ENCODE measurements at places on chromosomes 4 and X. TPM values are rescaled to one million over a fixed set of nuclear protein-coding genes. Genes with fewer than 3 reads are reported as not detected.

Gene NSG1
- 14.2 TPM for total RNA-seq

Gene GUCY1B1
- not detected for total RNA-seq

Gene ANKRD50
- 0.11 TPM for total RNA-seq

Gene MAGEA9B
- not detected for total RNA-seq

Gene ARHGAP36
- total RNA-seq = not detected

Gene KLHL8
- 8.2 TPM for total RNA-seq

DNA sequence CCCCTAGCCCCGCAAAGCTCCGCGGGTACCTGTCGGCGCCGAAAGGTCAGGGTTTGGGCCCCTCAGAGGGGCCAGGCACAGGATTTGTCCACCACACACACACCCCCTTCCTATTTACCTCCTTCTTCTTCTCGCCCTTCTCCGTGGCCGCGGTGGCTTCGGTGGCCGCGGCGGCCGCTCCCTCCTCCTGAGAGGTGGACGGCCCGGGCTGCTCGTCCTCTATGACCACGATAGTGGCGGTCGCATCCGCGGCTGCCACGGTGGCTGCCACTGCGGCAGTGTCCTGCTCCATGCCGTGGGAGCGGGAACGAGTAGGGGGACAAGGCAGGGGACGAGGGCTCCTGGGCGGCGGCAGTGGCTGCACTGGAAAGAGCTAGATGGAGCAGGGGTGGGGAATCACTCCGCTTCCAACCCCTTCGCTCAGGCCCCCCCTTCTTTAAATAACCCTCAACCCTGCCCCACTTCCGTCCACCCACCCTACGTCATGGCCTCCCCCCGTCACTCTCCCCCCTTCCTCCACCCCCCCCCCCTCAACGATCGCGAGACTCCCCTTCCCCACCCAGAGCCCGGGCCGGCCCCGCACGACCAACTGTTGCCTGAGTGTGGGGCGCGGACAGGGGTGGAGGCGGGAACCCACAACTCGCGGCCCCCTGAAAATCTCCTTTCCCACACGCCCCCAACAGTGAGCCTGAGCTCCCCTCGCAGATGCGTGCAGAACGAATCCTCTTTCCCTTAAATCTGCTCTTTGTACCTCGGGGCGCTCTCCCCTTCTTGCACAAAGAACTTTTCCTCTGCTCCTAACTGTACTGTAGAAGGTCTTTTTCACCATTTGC lies at the start of gene SMARCA1:
SMARCA1 (minus strand) TSS at position 412 of the 833 bp plus-strand sequence; CDS start at position 292, 120 bp downstream.
- DNase-seq = no peak

- DNase-seq = no peak
Observed at GRCh38 chr4:12260453-12260852, 831.8 kb upstream of the HS3ST1 start.

- DNase-seq = no peak
Observed at GRCh38 chr4:8097721-8098345, 60.8 kb downstream of the ABLIM2 start.

- no peak for DNase-seq
Observed at GRCh38 chrX:40374486-40374885, 206.3 kb upstream of the ATP6AP2 start.

DNA sequence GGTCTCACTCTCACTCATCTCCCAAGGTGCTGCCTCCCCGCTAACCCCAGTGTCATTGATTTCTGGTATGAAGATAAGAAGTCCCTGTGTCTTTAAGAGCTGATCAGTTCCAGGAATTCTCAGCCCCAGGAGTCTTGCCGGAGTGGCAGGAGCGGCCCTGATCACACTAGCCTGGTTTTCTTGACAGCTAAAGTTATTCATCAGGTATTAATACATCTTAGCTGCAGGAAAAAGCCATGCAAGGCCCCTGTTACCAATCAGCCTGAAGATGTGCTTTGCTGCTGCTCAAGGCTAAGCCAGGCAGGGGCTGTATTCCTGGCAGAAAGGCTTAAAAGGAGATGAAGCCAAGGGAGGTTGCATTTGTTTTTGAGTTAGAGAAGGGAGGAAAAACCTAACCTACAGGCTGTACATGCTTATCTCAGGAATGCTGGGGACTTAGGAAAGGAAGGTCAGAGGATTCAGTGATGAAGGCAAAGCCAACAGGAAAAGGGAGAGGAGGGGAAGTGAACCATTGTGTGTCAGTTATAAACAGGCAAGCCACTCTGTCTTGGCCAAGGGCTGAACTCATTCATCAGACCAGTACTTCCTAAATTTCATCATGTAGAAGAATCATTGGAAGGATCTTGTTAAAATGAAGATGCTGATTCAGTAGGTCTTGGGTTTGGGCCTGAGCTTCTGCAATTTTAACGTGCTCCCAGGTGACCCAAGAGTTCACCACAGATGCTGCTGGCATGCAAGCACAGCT lies 8.6 kb downstream of the SRPX start:
- DNase-seq = no peak

- no peak for DNase-seq
Observed at GRCh38 chrX:118455013-118455412, 40.6 kb upstream of the DOCK11 start.

GRCh38 chrX:40064055-40064597 lies 33.6 kb downstream of the BCOR start:
- no peak for DNase-seq

DNA sequence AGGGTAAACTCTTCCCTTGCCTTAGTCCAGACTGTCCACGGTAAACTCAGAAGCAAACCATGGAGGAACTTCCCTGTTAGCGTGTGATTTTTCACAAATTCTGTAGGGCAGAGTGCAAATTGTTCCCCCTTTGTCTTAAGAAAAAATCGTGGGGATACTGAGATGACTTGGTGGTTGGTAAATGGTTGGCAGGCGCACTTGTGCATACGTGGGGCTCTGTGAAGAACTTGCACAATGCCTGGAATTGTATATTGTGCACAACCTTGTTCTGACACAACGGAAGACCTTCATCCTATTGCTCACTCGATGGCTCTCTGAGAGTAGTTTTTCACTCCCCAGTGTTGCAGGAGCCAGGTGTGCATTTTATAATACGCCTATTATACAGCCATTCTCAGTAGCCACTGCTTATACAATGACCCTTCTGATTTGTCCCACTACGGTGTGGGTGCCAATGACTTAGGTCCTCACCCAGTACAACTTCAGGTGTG lies 150.0 kb downstream of the SPRY1 start:
- no peak for DNase-seq

DNA sequence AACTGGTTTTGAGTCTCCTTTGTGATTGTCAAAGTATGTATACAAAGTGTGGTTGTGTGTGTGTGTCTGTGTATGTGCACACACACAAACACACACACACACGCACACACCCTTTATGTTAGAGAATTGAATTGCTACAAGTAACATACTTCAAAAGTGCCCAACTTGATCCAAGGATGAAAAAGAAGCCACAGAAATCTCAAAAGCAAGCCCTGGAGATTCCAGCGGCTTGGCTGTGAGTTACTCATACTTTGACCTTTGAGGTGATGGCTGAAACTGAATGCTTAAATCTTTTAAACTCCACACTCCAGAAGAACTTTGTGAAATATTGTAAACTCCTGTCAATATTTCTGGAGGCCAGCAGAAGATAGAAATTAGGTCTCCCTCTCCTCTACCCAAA lies 168.4 kb upstream of the NRK start:
- no peak for DNase-seq

DNA sequence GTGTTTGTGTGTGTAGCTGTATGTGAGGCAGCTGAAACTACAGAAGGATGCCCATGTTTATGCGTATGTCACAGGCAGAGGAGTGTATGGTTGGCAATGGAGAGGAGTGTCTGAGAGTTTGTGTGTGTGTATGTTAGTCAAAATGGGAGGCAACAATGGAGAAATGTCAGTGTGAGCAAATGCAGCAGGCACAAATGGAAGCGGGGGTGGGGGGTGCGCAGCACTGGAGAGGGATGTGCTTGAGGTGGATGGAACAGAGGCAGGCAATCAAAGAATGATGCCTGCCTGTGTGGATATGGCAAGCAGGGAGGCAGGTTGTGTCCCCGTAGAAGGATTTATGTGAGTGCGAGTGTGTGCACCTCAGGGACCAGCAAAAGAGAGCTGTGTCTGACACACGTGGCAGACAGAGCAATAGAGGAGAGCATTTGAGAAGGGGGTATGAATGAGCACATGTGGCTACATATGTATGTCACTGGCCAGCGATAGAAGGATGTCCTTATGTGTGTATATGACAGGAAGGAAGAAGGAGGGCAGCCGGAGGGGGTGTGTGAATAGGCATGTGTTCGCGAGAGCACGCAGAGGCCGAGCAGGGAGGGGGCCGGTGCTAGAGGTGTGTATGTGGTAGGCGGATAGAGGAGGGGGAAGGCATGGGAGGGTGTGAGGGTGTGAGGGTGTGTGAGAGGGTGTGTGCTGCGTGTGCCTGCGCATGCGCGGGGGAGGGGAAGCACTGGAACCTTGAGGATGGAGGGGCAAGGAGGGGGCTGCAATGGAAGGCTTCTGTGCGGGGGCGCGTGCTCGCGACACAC lies 1.1 kb downstream of the PJA1 start:
- DNase-seq = peak; percentile 80

- DNase-seq = no peak
Observed at GRCh38 chr4:123110147-123110546, 187.8 kb upstream of the NUDT6 start.

- no peak for DNase-seq
Observed at GRCh38 chrX:123267220-123267619, 83.1 kb downstream of the GRIA3 start.

GRCh38 chr4:123120473-123120872 lies 198.1 kb upstream of the NUDT6 start:
- no peak for DNase-seq

DNA sequence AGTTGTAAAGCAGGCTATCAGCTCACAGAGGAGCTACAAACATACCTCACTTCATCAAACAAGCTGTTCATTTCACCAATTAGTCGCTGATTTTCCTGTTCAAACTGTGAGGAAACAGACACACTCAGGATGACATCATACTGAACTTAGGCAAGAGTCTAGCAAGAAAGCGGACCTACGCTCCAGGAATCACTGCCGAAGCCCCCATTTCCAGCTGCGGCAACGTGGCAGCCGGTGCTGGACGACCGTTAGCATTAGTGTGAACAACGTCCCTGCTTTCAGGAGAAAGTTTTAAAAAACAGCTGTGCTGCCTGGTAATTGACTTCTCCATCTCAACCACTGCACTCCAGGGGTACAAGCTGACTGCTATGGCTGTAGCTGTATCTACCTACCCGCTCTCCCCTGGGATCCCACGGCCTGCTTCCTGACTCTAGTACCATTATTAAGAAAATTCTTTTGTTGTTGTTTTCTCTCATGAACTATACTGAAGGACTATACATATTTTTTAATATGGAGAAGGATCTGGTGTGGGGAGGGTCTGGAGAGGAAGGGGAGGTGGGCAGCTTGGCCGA lies 38.3 kb downstream of the NSG1 start:
- peak; percentile 32 for DNase-seq

- no peak for DNase-seq
Observed at GRCh38 chr4:74402692-74403456, 37.9 kb downstream of the EREG start.

DNA sequence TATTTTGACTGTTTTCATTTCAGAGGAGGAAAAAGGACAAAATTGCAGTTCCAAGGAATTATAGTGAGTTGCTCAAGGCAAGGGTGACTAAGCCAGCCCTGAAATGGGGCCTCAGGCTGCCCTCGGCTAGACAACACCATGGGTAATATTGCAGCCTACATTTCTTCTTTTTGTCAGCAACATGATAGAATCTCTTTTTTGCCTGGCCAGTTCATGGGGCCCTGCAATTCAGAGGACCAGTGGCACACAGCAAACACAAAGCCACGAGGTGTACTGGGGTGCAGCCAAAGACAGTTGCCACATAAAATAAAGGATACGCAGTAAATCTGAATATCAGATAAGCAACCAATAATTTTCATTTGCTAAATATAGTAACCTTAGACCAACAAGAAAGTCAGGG lies 41.8 kb downstream of the RBM47 start:
- DNase-seq = no peak

DNA sequence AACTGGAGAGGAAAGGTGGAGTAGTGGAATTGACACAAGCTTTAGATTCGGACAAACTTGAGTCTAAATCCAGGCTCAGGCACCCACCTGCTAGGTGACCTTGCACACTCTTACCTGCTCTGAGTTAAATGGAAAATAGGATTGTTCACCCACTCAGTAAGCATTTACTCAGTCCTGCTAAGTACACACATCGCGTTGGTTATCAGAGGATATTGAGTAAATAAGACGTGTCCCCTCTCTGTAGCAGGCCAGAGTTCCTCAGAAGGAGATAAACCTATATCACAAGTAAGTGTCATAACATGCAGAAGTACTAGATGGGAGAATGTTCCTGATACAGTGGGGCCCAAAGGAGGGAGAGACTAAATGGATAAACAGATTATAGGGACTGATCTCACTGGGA lies 117.7 kb downstream of the SMIM20 start:
- no peak for DNase-seq

- DNase-seq = peak; percentile 73
Observed at GRCh38 chr4:10108818-10109783, 7.5 kb downstream of the WDR1 start.

DNA sequence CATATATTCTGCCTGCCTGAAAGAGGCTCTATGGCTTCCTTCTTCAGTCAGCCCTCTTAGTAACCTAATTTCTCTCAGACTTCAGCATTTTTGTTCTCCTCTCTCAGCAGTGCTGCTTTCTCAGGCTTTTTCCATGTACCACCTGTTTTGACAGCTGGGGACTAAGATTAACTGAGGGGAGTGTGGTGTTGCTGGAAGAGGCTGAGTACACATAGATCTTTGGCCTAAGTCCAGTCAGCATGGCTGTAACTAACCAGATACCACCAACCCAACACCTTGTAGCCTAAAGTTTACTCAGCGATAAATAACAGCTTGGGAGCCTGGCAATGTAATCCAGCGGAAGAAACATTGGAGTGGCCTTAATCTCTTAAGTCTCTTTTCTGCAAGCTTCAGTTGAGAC lies 85.5 kb downstream of the RTL3 start:
- no peak for DNase-seq

GRCh38 chr4:71184195-71184781 lies 154.5 kb upstream of the SLC4A4 start:
- peak; percentile 39 for DNase-seq

DNA sequence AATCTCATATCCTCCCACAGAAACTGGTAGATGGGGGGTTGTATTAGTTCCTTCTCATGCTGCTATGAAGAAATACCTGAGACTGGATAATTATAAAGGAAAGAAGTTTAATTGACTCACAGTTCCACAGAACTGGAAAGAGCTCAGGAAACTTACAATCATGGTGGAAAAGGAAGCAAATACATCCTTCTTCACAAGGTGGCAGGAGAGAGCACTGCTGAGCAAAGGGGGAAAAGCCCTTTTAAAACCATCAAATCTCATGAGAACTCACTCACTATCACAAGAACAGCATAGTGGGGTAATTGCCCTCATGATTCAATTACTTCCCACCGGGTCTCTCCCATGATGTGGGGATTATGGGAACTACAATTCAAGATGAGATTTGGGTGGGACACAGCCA lies 250.5 kb upstream of the GPRIN3 start:
- DNase-seq = no peak

GRCh38 chr4:168682898-168683500 lies 186.1 kb downstream of the PALLD start:
- DNase-seq = no peak

- no peak for DNase-seq
Observed at GRCh38 chrX:68304602-68305001, 128.7 kb downstream of the OPHN1 start.

GRCh38 chr4:30616942-30617646 lies 103.1 kb upstream of the PCDH7 start:
- DNase-seq = no peak
